ENCODE measurements at places on chromosomes 7 and 10.

GRCh38 chr7:148852272-148852671 lies 31.8 kb downstream of the EZH2 start:
- H3K27me3 ChIP-seq = no peaks in the 10 kb centered on the region
- H3K4me3 ChIP-seq = no peak overlapping the region
- H3K36me3 ChIP-seq = no peaks in the 10 kb centered on the region
- DNase-seq = no peak

- H3K4me1 ChIP-seq = peaks cover 12% of the 10 kb centered on the region
- H3K36me3 ChIP-seq = no peaks in the 10 kb centered on the region
- no peak for DNase-seq
- H3K4me3 ChIP-seq = no peak overlapping the region
- no peaks in the 10 kb centered on the region for H3K27me3 ChIP-seq
These were observed 101.1 kb upstream of the LAMB4 start for GRCh38 chr7:108231221-108231620.

DNA sequence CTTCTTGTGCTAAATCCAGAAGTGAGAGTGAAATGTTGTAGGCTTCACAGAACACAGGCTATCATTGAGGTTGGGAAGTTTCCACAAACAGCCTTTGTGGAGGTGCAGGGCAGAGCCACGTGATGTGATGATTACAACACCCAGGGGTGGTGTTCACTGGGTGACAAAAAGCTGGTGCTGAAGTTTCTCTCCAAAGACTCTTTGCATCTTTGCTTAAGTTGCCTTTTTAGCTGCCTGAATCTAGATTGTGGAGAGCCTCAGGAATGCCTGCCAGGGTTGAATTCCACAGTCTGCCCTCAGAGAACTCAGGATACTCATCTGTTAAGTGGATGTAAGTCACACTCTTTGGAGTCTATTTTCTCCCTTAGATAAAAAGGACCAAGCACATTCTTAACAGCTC lies 56.3 kb downstream of the PLXNA4 start:
- no peaks in the 10 kb centered on the region for H3K4me1 ChIP-seq
- DNase-seq = no peak
- no peaks in the 10 kb centered on the region for H3K36me3 ChIP-seq
- H3K27me3 ChIP-seq = no peaks in the 10 kb centered on the region

DNA sequence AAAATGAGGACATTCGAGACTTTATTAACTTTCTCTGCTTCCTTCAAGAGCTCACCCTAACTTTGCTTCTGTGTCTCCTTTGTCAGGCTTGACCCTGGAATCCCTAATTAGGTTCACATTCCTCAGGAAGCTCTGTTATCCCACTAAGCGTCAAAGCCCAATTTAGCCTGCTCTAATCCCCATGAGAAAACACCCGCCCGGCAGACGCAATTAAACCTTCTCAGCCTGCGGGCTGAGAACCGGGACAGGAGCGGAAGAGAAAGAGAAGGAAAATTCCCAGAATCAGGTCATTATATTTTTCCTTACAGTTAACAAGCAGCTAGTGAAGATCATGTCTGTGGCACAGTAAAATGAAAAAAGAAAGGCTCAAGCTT lies 93.0 kb downstream of the TNS3 start:
- H3K27me3 ChIP-seq = no peaks in the 10 kb centered on the region
- H3K36me3 ChIP-seq = no peaks in the 10 kb centered on the region
- no peak overlapping the region for H3K4me3 ChIP-seq
- no peaks in the 10 kb centered on the region for H3K4me1 ChIP-seq

- no peak overlapping the region for H3K4me3 ChIP-seq
- H3K36me3 ChIP-seq = no peaks in the 10 kb centered on the region
- H3K4me1 ChIP-seq = no peaks in the 10 kb centered on the region
- H3K27me3 ChIP-seq = no peaks in the 10 kb centered on the region
These were observed 13.0 kb upstream of the PCBD1 start for GRCh38 chr10:70901276-70901878.

Data from tibial nerve (tissue), 4 donors.